NCI-H1417 (cell line): ENCODE measurements at places on chromosomes 1 and 21.

DNA sequence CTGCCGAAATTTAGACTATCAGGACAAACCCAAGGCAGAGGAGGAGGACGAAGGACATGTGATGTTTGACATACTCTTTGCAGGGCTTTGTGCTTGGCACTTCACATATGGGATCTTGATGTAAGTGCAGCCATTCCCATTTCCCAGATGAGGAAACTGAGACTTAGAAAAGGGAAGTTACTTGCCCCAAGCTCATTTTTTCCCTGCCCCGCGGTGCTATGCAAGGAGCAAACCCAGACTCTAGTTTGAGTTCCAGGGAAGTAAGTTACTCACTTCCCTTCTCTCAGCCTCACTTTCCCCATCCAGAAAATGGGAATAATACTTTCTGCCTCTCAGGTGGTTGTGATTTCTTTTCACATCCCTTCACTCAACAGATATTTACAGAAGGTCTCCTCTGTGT is 4.5 kb upstream of the FOXO6 start:
- no peak for DNase-seq

DNA sequence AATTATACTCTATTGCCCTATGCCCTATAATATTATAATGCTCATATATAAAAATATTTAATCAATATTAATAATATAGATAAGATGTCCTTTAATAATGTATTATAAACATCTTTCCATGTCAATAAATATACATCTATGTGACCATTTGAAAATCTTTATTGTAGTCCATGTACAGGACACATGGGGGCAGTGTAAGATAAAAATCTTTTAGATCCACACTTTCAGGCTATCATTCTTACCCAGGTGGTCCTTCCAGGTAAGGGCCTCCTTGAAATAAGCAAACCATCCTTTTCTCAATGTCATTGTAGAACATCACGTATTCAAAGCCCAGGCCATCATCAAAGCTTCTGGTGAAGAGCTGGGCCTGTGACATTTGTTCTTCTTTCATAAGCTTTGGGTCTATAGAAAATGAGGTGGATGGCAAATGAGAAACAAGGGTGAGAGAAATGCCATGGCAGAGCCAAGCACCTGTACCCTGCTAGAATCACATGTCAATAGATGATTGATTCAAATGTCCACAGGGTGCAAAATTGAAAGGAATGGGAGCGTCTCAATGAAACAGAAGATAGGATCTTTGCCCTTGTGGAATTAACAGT is 20.2 kb downstream of the THEM4 start:
- DNase-seq = peak; percentile 17

DNA sequence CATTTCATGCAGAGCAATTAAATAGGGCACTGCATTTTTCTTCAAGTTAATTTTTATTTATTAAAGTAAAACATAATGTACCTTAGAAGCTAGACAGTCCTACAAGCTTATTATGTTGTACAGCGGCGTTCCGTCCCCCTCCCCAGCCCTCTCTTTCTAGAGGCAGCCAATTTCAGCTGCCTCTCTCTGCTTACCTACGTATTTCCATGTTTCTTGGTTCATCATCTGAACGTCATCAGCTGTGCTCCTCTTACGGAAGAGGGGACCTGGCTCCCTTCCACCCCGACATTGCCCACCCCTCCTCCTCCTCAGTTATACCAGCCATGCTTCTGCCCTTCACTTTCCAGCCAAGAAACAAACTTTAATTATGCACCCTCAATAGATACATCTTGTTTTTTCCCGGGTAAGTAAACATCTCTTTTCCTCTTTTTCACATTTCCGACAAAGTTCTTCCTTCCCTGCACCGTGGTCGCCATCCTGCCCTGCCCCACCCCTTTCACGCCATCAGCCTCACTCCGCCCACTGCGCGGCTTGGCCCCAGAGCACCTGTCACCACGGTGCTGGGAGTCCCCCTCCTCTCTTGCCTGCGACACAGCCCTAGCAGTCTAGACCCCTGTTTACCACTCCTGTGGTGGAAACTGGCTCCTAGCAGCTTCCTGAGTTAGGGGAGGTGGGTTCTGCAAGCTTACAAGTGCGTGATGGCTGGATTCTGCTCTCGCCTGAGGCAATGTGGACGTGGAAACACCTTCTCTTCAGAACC is 57.9 kb downstream of the SLC37A1 start:
- DNase-seq = peak; percentile 95

DNA sequence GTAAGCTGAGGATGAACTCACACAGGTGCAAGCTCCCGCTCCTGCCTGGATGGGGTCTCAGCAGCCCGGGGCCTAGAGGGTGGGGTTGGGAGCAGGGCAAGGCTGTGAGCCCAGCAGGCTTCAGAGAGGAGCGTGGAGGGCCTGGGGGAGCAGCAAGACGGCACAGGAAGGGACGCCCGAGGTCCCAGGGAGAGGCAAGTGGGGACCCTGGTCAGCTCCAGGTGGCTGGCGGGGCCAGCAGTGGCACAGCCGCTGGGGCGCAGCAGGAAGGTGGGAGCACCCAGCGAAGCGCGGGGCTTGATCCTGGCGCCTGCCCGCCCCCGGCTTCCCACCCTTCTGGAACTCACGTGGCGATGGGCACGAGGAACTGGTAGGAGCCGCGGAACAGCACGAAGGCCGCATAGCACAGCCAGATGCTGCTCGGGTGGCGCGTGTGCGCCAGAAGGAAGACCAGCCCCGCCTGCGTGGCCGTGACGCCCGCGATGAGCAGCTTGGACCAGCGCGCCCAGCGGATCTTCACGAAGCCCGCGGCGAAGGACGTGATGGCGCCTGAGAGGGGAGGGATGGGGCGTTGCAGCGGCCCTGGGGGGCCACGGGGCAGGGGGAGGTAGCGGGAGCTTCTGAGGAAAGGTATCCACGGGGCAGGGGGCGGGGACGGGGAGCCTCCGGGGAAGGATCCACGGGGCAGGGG is 11.7 kb downstream of the SLC19A1 start:
- no peak for DNase-seq

GRCh38 chr1:16727190-16728111 is 12.9 kb upstream of the RNU1-4 start:
- DNase-seq = peak; percentile 38

GRCh38 chr1:115230281-115230680 is 107.8 kb downstream of the NGF start:
- peak; percentile 15 for DNase-seq

DNA sequence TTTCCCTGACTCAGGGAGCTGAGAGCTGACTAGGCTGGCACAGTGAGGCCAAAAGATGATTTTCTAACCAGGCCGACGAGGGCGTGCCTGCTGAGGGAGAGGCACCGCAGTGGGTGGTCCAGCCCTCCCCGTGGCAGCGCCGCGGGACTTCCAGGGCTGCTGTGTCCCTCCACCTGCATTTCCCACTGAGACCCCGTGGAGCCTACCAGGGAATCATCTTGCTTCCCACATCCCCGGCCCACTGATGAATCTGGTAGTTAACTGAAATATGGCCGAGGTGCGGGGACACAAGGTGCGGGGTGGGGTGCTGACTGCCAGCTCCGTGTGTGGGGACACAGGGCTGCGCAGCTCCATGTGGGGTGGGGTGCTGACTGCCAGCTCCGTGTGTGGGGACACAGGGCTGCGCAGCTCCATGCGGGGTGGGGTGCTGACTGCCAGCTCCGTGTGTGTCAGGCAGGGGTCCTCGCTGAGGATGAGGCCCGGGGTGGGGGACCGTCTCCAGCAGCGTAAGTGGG is 10.4 kb downstream of the WRAP73 start:
- no peak for DNase-seq

DNA sequence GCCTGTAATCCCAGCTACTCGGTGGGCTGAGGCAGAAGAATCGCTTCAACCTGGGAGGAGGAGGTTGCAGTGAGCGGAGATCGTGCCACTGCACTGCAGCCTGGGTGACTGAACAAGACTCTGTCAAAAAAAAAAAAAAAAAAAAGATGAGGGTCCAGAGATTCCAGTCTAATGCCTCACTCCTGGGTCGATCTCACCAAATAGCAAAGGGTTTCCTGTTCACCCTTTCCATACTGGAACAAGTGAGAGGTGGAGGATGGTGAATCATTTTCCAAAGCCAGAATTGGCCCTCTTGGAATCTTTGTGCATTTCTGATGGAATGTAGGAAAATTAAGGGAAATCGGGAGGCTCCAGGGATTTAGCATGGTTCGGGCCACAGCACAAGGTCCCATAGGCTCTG is 58.1 kb upstream of the ZNF648 start:
- no peak for DNase-seq

- peak; percentile 64 for DNase-seq
Measured at GRCh38 chr21:23963454-23963853, 1643.8 kb downstream of the MRPL39 start.
